ENCODE measurements at places on chromosomes 1 and 21.

- DNase-seq = no peak
Observed at GRCh38 chr1:207873055-207873890, 37.7 kb downstream of the CD34 start.

- no peak for DNase-seq
Observed at GRCh38 chr1:33624991-33625870, 152.8 kb downstream of the ZSCAN20 start.

- DNase-seq = no peak
Observed at GRCh38 chr1:6209661-6210580, 4.0 kb downstream of the RNF207 start.

- no peak for DNase-seq
Observed at GRCh38 chr1:4853904-4854303, 199.5 kb downstream of the AJAP1 start.

DNA sequence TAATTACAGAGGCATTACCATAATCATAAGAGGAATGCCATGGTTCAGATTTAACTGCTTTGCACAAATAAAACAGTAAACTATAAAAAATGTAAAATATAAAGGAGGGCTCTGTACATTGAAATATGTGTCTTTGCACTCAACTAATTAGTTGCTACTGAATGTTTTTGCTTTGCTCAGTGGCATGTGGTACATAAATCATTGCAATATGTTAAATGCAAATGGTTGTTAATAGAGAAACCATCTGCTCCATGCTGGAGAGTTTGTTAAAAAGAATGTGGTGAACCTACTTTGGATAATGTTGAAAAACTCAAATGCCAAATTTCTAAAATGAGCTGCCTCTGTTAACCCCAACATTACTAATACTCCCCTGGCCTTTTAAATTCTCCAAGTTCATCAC, 201.5 kb downstream of the NTNG1 start:
- DNase-seq = no peak

GRCh38 chr1:7218210-7218832, 433.1 kb downstream of the CAMTA1 start:
- no peak for DNase-seq

DNA sequence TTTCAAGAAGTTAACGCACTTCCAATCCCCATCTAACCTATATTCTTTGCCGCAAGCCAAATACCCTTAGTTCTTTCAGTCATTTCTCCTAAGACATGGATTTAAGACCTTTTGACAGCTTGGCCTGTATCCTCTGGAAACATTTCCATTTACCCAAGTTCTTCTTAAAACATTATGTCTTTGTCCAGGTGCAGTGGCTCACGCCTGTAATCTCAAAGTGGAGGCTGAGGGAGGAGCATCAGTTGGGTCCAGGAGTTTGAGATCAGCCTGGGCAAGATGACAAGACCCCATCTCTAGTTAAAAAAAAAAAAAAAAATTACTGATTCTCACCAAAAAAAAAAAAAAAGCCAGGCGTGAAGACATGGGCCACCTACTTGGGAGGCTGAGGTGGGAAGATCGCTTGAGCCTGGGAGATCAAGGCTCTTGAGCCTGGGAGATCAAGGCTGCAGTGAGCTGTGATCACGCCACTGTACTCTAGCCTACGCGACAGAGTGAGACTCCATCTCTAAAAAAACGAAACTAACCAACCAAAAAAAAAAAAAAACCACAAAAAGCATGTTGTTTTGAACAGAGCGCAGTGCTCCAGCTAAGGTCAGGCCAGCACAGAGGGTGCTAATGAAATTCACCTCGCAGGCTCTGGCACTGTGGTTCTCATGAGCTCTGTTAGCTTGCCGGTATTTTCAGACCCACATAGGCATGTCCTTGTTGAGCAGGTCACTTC, 36.0 kb downstream of the NUAK2 start:
- DNase-seq = no peak

- DNase-seq = no peak
Observed at GRCh38 chr1:173255214-173255813, 48.2 kb upstream of the TNFSF4 start.

DNA sequence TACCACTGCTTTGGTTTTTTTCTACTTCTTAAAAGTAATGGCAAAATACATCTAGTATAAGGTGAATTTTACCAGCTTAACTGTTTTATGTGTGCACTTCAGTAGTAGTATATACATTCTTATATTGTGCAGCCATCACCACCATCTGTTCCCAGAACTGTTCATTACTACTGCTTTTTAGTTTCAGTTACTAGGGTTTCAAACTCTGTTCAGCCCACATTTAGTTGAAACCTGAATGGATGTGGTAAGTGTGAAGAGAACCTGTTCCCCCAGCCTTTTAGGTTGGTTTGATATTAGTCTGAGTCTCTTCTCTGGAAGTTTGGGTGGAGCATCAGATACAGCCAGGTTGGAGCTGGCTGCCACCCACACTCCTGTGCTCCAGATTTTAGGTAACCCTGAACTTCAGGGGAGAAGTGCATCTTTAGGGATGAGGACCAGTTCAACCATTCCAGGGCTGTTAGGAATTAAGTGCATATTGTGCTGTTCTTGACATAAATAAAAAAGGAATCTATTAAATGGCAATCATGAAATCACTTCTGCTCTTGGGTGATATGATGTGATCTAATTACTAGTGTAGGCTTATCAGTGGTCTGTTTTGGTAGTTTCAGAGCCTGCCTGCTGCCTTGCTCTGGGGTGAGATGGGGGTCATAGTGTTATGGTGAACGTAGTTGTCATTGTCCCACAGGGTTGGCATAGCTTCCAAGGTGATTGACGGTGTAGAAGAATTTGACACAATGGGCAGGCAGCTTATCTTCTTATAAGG, 32.1 kb downstream of the URB2 start:
- no peak for DNase-seq

GRCh38 chr1:82366689-82367088, 566.0 kb downstream of the ADGRL2 start:
- no peak for DNase-seq

All from non-pigmented ciliary epithelial cell (primary cell).